ENCODE measurements at places on chromosomes 5 and 9.

DNA sequence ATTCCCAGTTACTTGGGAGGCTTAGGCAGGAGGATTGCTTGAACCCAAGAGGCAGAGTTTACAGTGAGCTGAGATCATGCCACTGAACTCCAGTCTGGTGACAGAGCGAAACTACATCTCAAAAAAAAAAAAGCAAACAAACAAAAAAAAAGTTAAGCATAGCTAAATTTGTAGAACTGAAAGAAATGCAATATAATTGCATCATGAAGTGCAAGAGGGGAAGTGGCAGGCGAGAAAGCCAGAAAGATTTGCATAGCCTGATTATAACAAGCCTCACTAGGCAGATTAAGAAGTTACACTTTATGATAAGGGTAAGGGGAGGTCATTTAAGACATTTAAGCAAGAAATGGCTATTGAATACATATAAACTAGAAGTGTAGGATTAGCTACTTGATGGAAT lies 187.1 kb downstream of the EDIL3 start:
- DNase-seq = no peak

DNA sequence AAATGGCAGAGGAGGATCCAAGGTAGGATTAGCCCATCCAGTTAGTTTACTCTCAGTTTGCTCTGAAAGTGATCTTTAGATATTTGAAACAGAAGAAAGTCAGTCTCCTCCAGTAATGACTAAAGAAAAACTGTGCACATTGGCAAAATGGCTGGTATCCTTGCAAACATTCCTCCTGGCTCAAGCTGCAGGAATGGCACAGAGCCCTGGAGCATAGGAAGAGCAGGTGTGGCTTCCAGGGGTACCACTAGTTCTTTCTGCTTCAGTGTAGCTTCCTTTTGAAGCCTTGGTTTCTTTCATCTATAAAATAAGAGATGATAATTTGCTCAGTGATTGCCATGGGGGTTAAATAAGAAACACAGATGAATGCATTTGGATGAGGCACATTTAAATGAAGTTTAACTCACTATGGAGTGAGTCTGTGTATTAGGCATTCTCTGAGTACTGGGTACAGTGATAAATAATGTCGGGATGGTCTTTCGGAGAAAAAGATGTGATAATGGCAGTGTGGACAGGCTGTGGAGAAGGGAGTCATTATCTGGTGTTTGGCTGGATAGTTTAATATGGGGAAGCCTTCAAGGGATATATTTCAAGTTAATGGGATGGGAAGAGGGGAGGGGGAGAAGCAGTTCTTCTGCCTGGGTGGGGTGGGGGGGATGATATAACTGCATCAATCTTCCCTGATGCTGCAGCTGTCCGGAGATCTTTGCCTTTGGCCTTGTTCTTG lies 217.3 kb upstream of the KLF4 start:
- DNase-seq = no peak

GRCh38 chr5:62143268-62144229 lies 162.5 kb upstream of the KIF2A start:
- no peak for DNase-seq

DNA sequence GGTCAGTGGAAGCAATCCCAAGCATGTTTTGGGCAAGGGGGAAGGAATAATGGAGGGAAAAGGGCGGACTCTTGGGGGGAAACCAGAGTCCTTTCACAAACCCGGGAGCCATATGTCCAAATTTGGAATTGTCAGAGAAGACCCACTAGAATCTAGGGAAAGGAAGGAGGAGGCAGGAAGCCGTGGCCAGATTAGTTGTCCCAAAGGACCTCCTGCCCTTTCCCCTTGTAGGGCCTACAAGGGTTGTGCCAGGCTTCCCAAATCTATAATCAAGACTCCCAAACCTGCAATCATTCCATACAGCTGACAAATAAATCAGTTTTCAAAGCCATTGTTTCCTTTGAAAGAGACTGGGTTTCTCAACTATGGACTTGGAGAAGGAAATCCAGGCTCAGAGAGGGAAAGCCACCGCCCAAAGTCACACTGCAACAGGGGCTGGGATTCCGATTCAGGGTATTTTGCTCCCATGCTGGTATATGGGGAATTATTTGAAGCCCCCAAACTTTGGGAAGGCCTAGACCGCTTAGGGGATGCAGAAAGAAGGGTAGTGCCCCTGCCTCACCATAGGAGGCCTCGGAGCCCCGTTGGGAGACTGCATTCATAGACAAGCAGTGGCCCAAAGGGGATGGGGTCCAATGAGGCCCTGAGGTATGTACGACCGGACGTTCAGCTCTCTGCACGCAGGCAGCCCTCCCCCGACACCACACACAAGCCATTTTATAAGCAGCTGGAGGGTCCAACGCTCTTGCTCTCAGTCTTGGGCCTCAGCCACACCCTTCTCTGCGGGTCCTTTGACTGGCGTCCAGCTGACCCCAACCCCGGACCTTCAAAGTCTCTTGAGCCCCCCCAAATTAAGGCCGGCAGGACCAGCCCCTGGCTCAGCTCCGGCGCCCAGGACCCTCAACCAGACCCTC lies 815 bp downstream of the ANXA6 start:
- DNase-seq = no peak

DNA sequence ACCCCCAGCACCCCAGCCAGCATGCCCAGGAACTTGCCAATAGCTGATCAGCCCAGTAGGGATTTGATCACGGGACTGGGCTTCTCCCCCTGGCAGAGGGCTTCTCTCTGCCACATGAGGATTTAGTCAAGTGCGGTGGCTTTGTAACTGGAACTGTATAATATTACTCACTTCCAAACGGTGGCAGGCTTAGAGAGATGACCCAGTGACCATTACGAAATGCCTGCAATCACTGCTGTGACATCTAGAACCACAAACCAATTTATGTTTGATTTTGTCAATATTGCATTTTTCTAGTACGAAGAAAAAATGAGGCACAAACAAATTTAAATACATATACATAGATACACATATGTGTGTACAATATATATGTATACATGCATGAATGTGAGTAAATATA lies 192.1 kb downstream of the ERCC6L2 start:
- no peak for DNase-seq

- DNase-seq = no peak
These were observed 25.4 kb downstream of the ADAMTS2 start for GRCh38 chr5:179319741-179320281.

- DNase-seq = no peak
These were observed 110.9 kb upstream of the LPAR1 start for GRCh38 chr9:111149018-111149759.

GRCh38 chr9:33092634-33093033 lies 16.2 kb upstream of the SMU1 start:
- DNase-seq = no peak

DNA sequence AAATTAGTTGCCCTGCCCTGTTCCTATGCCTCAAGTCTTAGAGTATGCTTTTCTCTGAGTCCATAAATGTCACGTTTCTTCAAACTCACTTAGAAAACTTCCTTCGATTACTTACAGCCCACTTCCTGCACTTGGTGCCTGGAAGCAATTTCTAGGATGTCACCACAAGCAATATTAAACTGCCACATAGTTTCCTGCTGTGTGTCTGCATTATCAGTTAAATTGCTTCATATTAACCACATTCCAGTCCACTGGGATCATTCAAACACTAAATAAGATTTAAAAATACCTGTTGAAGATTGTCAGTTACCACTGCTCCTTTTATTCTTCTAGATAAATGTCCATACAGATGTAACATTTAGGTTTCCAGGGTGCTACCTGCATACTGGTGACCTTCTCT lies 4.1 kb downstream of the DENND1A start:
- DNase-seq = no peak

GRCh38 chr9:33748633-33749304 lies 46.6 kb upstream of the PRSS3 start:
- DNase-seq = no peak

DNA sequence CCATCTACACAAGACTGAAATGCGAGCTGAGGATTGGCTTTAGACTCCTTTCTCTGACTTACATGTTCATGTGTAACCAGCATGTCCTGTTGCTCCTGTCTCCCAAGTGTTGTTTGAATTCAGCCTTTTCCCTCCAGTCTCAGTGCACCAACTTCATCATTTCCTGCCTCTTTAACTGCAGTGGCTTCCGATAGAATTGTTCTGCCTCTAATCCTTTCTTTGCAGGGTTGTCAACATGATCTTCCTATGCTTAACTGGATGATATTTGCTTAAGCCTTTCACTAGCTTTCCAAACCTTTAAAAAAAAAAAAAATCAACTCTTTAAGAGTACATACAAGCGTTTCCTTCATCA lies 6.7 kb upstream of the FYB1 start:
- no peak for DNase-seq

DNA sequence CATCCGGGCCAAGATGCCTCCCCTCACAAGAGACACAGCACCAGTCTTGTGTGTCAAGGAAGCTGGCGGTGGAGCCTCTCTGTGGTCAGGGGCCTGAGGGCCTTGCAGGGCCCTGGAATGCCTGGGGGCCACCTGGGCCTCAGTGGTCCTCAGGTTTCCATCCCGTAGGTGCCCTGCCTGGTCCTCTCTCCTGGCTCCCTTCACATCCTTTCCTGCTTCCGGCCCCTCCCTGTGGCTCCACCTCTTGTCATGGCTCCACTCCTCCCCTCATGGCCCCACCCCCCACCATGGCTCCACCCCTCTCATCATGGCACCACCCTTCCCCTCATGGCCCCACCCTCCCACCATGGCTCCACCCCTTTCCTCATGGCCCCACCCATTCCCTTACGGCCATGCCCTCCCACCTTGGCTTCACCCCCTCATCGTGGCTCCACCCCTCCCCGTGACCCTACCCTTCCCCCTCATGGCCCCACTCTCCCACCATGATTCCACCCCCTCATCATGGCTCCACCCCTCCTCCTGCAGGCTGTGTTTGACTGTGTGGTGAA lies 175.8 kb downstream of the CACNA1B start:
- DNase-seq = no peak

DNA sequence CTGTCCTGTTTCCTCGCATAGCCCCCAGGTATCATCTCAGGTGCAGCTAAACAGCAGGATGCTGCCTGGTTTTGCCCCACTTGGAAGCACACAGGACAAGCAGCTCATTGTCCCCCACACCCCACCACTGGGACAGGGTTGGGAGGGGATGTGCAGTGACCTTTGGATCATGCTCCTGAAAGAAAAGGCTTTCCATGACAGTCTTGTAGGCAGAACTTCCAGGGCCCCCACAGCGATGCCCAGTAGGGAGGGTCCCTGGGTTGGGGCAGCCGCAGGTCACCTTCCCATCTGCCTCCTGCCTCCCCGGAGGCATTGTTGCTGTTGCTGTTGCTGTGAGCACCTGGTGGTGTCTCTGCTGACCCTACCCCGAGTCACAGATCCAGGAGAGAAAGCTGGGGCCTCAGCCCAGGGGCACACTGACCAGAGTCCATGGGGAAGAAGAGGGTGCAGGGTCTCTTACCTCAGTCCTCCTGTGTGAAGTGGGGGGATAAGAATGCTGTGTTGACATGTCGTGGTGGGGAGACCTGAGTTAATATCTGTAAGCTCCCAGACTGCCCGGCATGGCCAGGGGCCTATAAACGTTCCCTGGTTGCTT lies 8.5 kb downstream of the CEP72 start:
- no peak for DNase-seq

DNA sequence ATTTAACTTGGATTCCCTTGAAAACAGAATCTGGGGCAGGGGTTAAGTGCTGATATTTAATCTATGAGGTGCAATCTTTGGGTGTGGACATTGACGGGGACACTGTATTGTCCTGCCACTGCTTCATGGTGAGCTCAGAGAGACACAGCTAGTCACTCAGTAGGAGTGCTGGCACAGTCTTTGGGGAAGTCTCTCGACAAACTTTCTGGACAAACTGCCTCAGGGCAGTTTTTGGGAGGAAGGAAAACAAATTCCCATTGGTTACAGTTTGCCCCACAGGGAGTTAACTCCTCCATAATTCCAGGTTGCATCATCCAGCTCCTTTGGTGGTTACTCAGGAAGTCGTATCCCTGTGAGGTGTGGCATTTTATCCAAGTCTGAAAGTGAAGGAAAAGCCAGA lies 17.9 kb downstream of the HNRNPK start:
- no peak for DNase-seq

- no peak for DNase-seq
These were observed 32.4 kb upstream of the IL33 start for GRCh38 chr9:6183227-6183551.

DNA sequence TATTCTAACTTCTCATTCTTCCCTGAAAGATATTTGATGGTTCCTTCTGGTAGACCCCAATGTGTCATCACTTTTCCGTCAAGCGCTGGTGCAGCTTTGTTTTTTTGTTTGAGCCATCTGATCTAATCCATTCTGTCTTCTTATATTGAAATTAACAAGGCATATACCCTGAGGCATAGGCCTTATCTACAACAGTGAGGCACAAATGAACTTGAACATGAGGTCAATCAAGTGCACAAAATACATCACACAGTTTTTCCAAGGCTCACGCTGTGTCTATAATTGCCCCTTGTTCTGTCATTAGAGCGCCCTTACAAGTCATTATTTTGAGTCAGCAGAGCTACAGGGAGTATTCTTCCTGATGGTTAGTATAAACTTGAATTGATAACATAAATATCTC lies 406.6 kb downstream of the MAT2B start:
- no peak for DNase-seq

- DNase-seq = no peak
These were observed 19.1 kb downstream of the FOCAD start for GRCh38 chr9:20703146-20703545.

DNA sequence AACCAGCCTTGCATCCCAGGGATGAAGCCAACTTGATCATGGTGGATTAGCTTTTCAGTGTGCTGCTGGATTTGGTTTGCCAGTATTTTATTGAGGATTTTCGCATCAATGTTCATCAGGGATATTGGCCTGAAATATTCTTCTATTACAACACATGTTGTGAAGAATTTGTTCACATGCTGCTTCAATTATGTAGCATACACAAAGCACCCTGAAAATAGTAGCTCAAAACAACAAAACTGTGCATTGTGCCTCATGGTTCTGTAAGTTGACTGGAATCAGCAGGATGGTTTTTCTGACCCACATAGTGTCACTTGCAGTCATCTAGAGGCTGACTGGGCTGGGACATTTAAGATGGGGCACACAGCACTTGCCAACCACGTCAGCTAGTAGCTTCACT lies 193.9 kb downstream of the SYK start:
- DNase-seq = no peak

GRCh38 chr5:54442271-54442670 lies 13.2 kb upstream of the HSPB3 start:
- no peak for DNase-seq

GRCh38 chr5:111863801-111864200 lies 106.8 kb upstream of the NREP start:
- DNase-seq = no peak

GRCh38 chr9:4463824-4464223 lies 26.4 kb upstream of the SLC1A1 start:
- DNase-seq = no peak

DNA sequence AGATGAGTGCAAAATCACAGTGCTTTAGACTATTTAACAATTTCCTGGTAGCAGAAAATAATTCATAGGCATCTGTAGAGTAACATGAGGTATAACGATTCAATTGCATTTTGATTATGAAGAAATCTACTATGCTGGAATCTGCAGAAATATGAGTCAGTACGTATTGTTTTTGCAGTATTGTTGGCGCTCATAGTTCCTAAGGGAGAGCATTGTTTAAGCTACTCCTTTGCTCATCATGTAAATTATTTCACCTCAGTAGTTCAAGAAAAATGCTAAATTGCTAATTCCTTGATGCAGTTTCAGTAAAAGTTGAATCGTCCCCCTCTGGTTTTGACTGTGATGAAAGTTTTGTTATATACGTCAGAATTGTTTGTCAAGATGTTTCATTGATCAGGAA lies 458.4 kb downstream of the HINT1 start:
- no peak for DNase-seq
